Activated T-cell treated with anti-CD3 and anti-CD28 coated beads, Interleukin-2, amount 50 U/mL, for 72 hours (primary cell): ENCODE measurements at places on chromosomes 13 and 19. TPM values are rescaled to one million over a fixed set of nuclear protein-coding genes. Genes with fewer than 3 reads are reported as not detected.

DNA sequence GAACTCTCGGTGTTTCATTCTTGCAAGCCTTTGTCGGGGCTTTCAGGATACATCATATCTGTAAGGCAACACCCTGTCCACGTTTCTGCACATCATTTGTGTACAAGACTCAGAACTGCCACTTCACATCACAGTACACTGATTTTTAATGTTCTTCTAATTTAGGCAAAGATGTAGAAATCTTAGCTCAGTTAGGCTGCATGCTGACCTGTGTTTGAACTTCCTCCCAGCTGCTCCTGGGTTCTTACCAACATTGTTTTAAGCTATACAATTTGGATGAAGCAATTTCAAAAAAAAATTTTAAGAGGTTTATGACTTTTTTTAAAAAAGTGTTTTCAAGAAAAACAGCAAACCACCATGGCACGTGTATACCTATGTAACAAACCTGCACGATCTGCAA, 1047.9 kb upstream of the SLC10A2 start:
- no peak overlapping the region for H3K4me3 ChIP-seq
- H3K4me1 ChIP-seq = no peaks in the 10 kb centered on the region
- DNase-seq = no peak
- H3K27me3 ChIP-seq = no peaks in the 10 kb centered on the region
- H3K36me3 ChIP-seq = no peaks in the 10 kb centered on the region

DNA sequence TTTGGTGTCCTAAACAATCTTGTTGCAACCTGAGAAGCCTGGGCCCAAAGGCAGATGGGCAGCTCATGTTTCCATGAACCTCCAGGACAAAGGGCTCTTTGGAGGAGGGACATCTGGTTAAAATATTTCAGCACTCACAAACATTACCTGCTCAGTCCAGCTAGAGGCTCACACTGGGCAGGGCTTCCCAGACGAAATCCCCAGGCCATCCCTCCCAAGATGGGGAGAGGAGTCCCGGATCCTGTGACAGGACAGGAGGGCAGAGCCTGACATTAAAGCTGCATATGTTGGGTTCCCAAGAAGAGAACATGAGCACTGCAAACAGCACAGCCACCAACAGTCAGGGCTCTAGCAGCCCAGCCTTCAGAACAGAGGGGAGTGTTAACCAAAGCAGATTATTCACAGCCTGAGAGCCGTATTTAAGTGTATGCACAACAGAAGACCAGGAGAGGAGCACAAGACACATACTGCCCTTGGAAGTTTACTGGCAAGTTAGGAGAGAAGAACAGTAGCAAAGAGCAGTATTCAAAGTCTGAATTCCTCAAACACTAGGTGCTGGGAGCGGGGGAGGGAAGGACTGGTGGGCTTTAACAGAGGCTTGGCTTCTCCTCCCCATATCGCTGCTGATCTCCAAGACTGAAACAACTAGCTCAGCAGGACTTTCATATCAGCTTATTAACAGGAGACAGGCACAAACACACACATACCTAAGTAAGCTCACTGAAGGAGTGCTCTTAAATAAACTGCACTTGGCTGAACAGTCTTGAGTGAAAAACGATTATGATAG, 12.3 kb downstream of the ATP7B start:
- peaks cover 5% of the 10 kb centered on the region for H3K4me1 ChIP-seq
- no peaks in the 10 kb centered on the region for H3K36me3 ChIP-seq
- H3K27ac ChIP-seq = no peak overlapping the region
- H3K4me3 ChIP-seq = no peak overlapping the region
- no peak for DNase-seq

GRCh38 chr13:92767468-92767867, 459.1 kb upstream of the GPC6 start:
- no peaks in the 10 kb centered on the region for H3K36me3 ChIP-seq
- no peak overlapping the region for H3K4me3 ChIP-seq
- no peaks in the 10 kb centered on the region for H3K4me1 ChIP-seq
- no peak for DNase-seq
- H3K27me3 ChIP-seq = no peaks in the 10 kb centered on the region

DNA sequence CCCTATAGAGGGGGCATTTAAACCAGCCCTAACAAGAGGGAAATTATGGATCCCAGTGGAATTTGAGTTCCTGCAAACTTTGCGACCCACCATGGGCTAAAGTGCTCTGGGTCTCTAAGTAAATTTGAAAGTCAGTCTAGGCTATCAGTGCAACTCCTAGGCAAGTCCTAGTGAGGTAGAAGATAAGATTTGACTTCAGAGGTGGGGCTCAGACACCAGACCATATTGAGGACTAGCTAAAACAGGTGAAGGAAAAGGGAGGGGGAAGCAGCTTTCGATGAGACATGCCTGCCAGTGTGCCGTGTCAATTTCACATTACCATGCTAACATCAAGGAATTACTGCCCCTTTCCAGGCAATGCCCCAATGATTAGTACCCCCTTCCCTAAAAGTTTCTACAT, 38.4 kb downstream of the CD320 start:
- peak overlapping the region; percentile 96 for H3K27ac ChIP-seq
- H3K27me3 ChIP-seq = no peaks in the 10 kb centered on the region

GRCh38 chr13:109941951-109942350, 155.6 kb upstream of the IRS2 start:
- H3K27ac ChIP-seq = no peak overlapping the region
- H3K4me1 ChIP-seq = no peaks in the 10 kb centered on the region
- H3K36me3 ChIP-seq = no peaks in the 10 kb centered on the region
- no peak for DNase-seq
- H3K4me3 ChIP-seq = no peak overlapping the region

- H3K36me3 ChIP-seq = no peaks in the 10 kb centered on the region
- H3K27me3 ChIP-seq = no peaks in the 10 kb centered on the region
- H3K4me3 ChIP-seq = no peak overlapping the region
- H3K27ac ChIP-seq = no peak overlapping the region
These were observed 78.9 kb downstream of the TEX29 start for GRCh38 chr13:111399334-111399733.

- H3K27ac ChIP-seq = peak overlapping the region; percentile 88
- no peaks in the 10 kb centered on the region for H3K27me3 ChIP-seq
- DNase-seq = no peak
These were observed 1.6 kb upstream of the KMT2B start for GRCh38 chr19:35715981-35716800.

GRCh38 chr13:72805676-72806346, 23.9 kb downstream of the PIBF1 start:
- no peak for DNase-seq
- H3K27me3 ChIP-seq = no peaks in the 10 kb centered on the region
- H3K4me3 ChIP-seq = no peak overlapping the region
- peaks cover 10% of the 10 kb centered on the region for H3K36me3 ChIP-seq

DNA sequence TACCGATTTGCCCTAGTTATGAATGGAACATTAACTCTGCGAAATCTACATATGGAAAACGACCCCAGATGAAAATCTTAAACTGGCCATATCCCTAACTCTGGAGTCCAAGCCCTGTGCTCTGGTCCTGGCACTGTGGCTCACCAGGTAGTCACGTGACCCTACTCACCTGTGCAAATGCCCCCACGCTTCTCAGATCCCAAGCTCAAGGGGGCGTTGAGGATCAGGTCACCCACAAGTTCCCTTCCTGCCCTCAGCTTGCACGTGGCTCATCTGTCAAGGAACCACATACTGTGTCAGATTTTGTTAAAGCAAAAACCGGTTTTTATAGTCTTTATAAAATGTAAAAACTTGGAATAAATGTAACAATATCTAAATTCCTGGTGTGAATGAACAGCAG, 324.0 kb downstream of the SHISA2 start:
- H3K27ac ChIP-seq = no peak overlapping the region
- H3K4me1 ChIP-seq = no peaks in the 10 kb centered on the region
- DNase-seq = no peak
- H3K4me3 ChIP-seq = no peak overlapping the region

- H3K4me1 ChIP-seq = peaks cover 22% of the 10 kb centered on the region
- no peak for DNase-seq
- H3K27ac ChIP-seq = peak overlapping the region; percentile 45
- peak overlapping the region; percentile 26 for H3K4me3 ChIP-seq
These were observed 38.1 kb upstream of the ZNF527 start for GRCh38 chr19:37332839-37333238.

DNA sequence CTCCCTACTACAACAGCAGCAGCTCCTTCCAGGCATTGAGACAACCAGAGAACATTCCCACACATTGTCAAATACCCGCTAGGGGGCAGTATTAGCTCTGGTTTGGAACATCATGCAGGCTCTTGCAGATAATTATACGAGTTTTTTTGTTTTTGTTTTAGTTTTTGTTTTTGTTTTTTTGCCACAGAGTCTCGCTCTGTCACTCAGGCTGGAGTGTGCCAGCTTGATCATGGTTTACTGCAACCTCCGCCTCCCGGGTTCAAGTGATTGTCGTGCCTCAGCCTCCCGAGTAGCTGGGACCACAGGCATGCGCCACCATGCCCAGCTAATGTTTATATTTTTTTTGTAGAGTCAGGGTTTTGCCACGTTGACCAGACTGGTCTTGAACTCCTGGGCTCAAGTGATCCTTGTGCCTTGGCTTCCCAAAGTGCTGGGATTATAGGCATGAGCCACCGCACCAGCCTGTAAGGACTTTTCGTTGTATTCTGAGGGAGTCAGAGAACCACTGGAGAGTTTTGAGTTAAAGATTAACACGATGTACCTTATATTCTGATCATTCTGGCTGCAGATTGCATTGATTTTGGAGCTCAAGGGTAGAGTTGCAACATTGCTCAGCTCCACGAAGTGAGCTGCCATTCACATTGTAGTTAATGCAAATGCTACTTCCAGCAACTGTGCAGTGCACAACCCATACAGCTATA, 41.7 kb upstream of the CEACAM20 start:
- peak; percentile 77 for DNase-seq
- H3K4me3 ChIP-seq = no peak overlapping the region
- peaks cover 7% of the 10 kb centered on the region for H3K27me3 ChIP-seq
- H3K36me3 ChIP-seq = no peaks in the 10 kb centered on the region

DNA sequence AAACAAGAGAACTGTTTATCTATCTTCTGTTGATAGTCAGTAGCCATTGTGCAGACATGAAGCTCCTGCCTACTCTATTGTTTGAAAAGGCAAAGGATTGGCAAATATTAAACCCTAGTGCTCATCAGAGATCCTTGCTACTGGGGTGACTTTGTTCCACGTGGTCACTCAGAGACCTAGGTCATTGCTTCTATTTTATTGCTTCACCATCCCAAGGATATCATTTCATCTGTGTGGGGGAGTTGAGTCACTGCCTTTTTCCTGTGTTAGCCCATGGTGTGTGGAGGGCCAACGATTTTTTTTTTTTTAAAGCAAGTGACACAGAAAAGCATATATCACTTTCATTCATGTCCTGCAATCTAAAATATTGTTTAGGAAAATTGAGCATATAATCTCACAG, 254.1 kb upstream of the RXFP2 start:
- no peak overlapping the region for H3K4me3 ChIP-seq
- H3K27ac ChIP-seq = no peak overlapping the region
- no peaks in the 10 kb centered on the region for H3K36me3 ChIP-seq
- no peak for DNase-seq
- H3K27me3 ChIP-seq = no peaks in the 10 kb centered on the region
- no peaks in the 10 kb centered on the region for H3K4me1 ChIP-seq

DNA sequence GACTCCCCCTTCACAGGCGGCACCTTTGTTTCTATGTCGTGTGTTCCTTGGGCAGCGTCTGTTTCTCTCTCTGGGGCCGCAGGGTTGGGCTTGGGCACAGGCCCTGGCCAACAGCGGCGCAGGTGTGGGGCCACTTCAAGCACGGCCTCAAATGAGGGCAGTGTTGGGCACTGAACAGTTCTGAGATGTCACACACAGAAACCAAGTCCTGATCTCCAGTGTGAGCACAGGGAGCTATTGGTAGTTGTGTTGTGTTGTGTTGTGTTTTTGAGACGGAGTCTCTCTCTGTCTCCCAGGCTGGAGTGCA, 42.7 kb downstream of the GATAD2A start:
- H3K4me3 ChIP-seq = no peak overlapping the region
- peaks cover 94% of the 10 kb centered on the region for H3K4me1 ChIP-seq
- no peaks in the 10 kb centered on the region for H3K27me3 ChIP-seq
- DNase-seq = no peak
- no peak overlapping the region for H3K27ac ChIP-seq

DNA sequence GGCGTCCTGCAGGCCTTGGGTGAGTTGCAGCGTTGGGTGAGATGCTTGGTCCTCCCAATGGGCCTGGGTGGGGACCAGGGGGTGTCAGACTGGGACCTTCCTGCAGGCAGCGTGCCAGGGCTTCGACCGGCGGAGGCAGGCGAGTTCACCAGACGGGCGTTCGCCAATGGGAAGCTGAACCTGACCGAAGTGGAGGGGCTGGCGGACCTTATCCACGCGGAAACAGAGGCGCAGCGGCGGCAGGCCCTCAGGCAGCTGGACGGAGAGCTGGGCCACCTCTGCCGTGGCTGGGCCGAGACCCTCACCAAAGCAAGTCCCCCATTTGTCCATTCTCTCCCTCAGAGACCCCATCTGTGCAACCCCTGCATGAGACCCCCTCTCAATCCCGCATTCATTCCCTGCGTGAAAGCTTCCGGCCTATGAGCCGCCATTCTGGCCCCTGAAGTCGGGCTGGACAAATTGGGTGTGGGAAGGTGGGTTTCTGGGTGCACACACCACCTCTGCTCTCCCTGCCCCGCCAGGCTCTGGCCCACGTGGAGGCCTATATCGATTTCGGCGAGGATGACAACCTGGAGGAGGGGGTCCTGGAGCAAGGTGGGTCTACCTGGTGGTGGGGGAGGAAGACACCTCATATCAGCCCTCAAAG, 1.2 kb downstream of the GTPBP3 start:
- peaks cover 24% of the 10 kb centered on the region for H3K4me1 ChIP-seq
- no peak overlapping the region for H3K27ac ChIP-seq
- peak overlapping the region; percentile 90 for H3K4me3 ChIP-seq
- no peaks in the 10 kb centered on the region for H3K27me3 ChIP-seq
- DNase-seq = no peak
- H3K36me3 ChIP-seq = peaks cover 5% of the 10 kb centered on the region

DNA sequence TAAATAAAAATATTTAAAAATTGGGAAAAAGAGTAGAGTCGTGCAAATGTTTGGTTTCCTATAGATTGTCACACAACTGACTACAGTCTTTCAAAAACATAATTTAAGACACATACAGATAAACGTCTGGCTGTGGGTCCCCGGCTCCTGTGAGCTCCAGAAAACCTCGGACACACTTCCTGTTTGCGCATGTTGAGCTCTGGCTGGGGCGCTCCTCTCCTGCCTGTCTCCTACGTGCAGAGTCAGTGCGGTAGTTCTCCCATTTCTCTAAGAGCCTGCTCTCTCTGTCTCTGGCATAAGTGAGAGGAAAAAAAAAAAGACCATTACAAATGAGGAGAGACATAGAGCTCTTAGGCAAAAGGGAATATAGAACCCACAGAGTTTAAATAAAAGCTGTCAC, 128.2 kb upstream of the OBI1 start:
- no peak overlapping the region for H3K27ac ChIP-seq
- H3K27me3 ChIP-seq = peaks cover 6% of the 10 kb centered on the region
- H3K36me3 ChIP-seq = no peaks in the 10 kb centered on the region
- DNase-seq = no peak
- H3K4me1 ChIP-seq = no peaks in the 10 kb centered on the region
- H3K4me3 ChIP-seq = no peak overlapping the region

GRCh38 chr13:34751492-34751891, 190.6 kb upstream of the NBEA start:
- DNase-seq = no peak
- H3K36me3 ChIP-seq = peaks cover 2% of the 10 kb centered on the region
- no peaks in the 10 kb centered on the region for H3K4me1 ChIP-seq
- no peak overlapping the region for H3K4me3 ChIP-seq
- H3K27me3 ChIP-seq = peaks cover 6% of the 10 kb centered on the region

The PLK5 gene
- total RNA-seq = not detected

The CD177 gene
- not detected for total RNA-seq

The LENG9 gene
- total RNA-seq = 5.8 TPM

The NOTCH3 gene
- 0.02 TPM for total RNA-seq

The FPR3 gene
- not detected for total RNA-seq

The PTGER1 gene
- total RNA-seq = 0.38 TPM

The KCNK6 gene
- total RNA-seq = 10.2 TPM

The MEDAG gene
- 0.09 TPM for total RNA-seq

The FCGBP gene
- 7.2 TPM for total RNA-seq

The ZNF793 gene
- 6.7 TPM for total RNA-seq

The IL12RB1 gene
- 20.4 TPM for total RNA-seq
